ENCODE measurements at places on chromosomes 5 and 9.

- no peak for DNase-seq
Observed at GRCh38 chr5:6590581-6590980, 42.3 kb downstream of the NSUN2 start.

DNA sequence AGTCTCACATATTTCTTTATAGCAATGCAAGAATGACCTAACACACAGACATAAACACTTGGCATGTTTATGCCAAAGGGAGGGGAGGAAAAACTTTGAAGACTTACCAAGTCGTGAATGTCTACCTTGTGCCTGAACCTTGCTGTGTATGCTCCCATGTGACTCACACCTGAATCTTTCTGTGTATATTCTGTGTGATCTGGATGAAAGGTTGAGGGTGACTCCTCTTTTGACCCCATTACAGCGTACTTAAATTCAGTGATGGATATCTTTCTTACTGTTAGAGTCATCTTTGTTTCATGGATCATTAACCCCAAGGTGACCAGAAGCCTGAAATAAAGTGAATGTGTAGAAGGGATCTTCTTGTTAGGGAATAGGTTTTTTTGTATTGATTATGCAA is 52.9 kb upstream of the PTGER4 start:
- no peak for DNase-seq

GRCh38 chr5:166713295-166713694 is 1578.2 kb upstream of the WWC1 start:
- DNase-seq: no peak

GRCh38 chr5:172497591-172498255 is 43.4 kb upstream of the SH3PXD2B start:
- DNase-seq: no peak

- DNase-seq: no peak
Observed at GRCh38 chr9:108664309-108665255, 191.2 kb downstream of the ACTL7B start.

- no peak for DNase-seq
Observed at GRCh38 chr5:127254729-127255284, 35.8 kb upstream of the MEGF10 start.

GRCh38 chr5:1930501-1930879 is 47.8 kb upstream of the IRX4 start:
- peak; percentile 30 for DNase-seq

DNA sequence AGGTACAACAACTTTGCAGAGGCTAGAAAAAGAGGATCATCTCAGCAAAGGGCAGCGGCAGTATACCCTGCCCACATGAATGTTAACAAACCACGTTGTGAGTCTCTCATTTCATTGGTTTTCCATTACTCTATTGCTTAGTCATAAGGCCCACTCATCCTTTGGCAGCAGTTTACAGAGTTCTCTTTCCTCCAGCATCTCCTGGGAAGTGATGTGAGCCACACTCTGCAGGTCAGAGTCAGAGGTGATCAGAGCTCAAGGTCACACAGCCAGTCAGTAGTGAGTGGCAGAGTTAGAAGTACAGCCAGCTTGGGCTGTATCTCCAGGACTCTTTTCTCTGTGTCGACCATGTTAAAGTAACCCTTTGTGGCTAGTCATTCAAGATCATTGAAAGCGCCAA is 599.6 kb upstream of the GRAMD2B start:
- DNase-seq: no peak
